ENCODE measurements at places on chromosomes 16 and 17.

- peak; percentile 81 for DNase-seq
Observed at GRCh38 chr17:81685108-81685507, 1.3 kb downstream of the HGS start.

- no peak for DNase-seq
Observed at GRCh38 chr16:67648088-67648763, 3.3 kb downstream of the CARMIL2 start.

DNA sequence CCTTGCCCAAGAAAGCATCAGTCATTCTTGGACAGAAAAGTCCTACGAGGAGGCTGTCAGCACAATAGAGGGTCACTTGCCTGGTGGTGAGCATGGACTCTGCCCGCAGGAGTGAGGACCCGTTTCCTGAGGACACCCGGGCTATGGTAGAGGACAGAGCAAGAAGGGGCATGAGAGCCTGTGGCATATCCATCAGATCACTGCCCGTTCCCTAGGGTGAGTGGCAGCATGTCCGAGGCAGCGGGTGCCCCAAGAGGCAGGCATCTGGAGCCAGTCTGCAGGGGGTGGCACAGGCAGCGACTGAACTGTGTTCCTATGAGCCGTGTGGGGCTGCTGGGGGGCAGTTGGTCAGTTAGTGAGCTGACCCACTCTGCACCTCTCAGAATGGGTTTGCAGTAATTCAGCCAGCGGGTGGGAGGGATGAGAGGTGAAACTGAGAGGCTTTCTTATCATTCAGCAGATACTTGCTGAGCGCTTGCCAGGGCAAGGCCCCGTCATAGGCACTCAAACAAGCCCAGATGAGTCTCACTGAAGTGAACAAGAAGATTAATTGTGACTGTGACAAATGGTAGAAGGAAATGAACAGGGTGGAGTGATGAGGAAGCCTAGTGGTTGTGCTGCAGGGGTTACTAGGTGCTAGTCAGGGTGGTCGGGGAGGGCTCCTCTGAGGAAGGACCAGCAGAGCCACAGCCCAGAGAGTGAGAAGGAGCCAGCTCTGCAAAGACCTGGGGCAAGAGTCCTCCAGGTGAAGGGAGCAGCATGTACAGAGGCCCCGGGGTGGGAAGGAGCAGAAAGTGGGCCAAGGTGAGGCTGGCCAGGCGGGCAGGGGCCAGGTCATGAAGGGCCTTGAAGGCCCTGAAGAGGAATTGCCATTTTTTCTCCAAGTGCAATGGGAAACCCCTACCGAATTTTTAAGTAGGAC lies 87.9 kb downstream of the CLEC16A start:
- no peak for DNase-seq

GRCh38 chr16:11801481-11802021 lies 4.5 kb upstream of the ZC3H7A start:
- DNase-seq, result peak; percentile 60

- DNase-seq, result no peak
Observed at GRCh38 chr17:17960500-17961030, 11.6 kb downstream of the TOM1L2 start.

DNA sequence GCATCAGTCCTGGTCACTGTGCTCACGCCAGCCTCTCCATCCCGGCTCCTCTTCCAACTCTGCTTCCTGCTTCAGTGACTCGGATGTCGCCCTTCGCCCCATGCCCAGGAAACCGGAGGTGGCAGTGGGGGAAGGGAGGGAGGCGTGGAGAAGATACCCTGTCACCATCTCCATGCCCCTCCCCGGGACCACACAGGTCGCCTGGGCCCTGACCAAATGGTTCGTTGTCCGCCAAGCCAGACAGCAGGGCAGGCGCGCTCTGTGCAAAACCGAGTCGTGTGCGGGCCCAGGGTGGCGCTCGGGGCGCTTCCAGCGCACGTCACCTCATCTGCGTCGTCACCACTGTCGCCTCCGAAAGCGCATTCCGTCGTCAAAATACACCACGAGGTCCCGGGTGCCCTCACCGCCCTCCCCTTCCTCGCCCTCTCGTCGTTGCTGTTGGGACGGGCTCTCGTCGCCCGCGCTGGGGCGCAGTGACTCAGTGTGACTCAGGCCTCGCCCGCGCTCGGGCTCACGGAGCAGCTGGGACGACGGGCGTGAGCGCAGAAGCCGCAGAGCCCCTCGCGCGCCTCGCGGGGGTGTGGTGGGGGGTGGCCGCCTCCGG lies 39.2 kb downstream of the ZNF778 start:
- no peak for DNase-seq
